Activated CD4-positive, alpha-beta memory T cell treated with anti-CD3 and anti-CD28 coated beads for 36 hours (primary cell): ENCODE measurements at places on chromosomes 5 and 9.

DNA sequence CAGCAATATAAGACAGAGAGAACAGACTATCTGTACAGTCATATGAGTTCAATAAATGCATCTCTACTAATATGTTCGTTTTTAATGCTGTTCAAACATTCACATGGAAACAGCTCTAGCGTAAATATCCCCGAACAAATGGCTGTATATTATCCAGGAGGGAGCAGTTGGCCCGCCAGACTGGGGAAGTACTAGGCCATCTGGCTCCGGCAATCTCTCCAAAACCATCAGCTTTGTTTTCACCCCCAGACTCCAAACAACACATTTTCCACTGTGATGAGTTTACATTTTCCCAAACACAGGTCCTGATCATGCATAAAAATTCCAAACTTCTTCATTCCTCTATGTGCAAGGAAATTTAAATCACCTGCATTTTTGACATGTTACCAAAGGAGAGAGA, 8.7 kb downstream of the EBF1 start:
- no peak for DNase-seq

- no peak for DNase-seq
These were observed 46.7 kb upstream of the MACIR start for GRCh38 chr5:103211576-103212561.

- DNase-seq, result no peak
These were observed 422.7 kb upstream of the PIK3R1 start for GRCh38 chr5:67792891-67793290.

DNA sequence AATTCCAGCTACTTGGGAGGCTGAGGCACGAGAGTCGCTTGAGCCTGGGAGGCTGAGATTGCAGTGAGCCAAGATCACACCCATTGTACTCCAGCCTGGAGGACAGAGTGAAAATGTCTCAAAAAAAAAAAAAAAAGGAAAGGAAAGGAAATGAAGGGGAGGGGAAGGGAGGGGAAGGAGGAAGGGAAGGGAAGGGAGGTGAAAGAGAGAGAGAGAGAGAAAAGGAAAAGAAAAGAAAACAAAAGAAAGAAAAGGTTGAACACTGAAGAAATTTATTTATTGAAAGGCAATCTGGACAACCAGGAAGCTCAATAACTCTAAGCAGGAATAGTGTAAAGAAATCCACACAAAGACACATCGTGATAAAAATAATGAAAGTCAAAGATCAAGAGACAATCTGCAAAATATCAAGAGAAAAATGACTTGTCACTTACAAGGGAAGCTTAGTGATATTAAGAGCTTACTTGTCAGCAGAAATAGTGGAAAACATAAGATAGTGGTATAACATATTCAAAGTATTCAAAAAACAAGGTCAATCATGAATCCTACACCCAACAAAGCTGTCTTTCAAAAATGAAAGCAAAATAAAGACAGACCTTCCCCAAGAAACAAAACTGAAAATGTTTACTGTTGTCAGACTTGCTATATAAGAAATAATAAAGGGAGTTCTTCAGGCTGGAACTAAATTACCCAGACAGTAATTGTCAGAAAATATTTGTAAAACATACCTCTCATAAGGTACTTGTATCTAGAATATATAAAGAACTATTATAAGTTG, 10.9 kb upstream of the RIMOC1 start:
- DNase-seq, result no peak

GRCh38 chr9:118711843-118712242, 657.4 kb downstream of the BRINP1 start:
- no peak for DNase-seq

GRCh38 chr9:32989660-32990059, 11.8 kb downstream of the APTX start:
- DNase-seq, result no peak

DNA sequence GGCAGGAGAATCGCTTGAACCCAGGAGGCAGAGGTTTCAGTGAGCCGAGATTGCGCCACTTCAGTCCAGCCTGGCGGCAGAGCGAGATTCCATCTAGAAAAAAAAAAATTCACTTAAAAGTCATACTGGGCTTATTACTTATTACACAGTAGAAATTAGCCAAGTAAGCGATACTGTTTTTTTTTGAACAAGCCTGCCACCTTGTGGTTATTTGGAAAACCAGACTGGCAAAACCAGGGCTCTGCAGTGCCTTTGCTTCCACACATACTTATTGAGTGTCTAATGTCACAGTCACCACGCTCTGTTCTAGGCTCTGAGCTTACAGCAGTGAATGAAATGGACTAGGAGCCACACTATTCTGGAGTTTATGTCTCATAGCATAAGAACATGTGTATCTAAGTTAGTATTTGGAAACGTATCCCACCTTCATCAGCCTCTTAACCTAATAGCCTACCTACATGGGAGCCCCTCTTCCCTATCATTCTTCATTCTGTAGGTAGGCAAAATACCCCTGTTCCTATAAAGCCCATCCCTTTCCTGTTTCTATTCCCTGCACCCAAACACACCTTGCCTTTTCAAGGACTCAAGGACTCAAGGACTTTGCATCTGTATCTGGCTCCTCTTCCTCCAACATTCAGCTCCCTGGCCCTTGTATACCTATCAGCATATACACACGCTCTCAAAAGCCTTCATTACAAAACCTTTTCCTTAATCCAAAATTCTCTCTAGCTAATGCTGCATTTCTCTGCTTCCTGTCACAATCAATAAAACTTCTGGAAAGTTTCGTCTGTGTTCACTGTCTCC, 13.9 kb upstream of the BASP1 start:
- DNase-seq, result no peak
